A549 treated with CpdA at 1 μM for 4 hours (cell line): ENCODE measurements at places on chromosomes 3 and 15. TPM values are rescaled to one million over a fixed set of nuclear protein-coding genes. Genes with fewer than 3 reads are reported as not detected.

The IL5RA gene
- total RNA-seq: not detected in 5 replicates

The TGM5 gene
- total RNA-seq: not detected in 5 replicates

The ZNF620 gene
- 1.4 to 2.3 TPM (median 1.8 TPM) in 5 replicates for total RNA-seq

The GLDN gene
- total RNA-seq: not detected in 5 replicates

The KLHL18 gene
- total RNA-seq: 15.9 to 22.3 TPM (median 17.0 TPM) in 5 replicates

The HRG gene
- total RNA-seq: 0.02 TPM in 1 of 5 replicates, not detected in the others

The ITIH4 gene
- 0.45 to 1.4 TPM (median 0.69 TPM) in 5 replicates for total RNA-seq
